ENCODE measurements at places on chromosomes 4 and X. TPM values are rescaled to one million over a fixed set of nuclear protein-coding genes. Genes with fewer than 3 reads are reported as not detected.

The DUSP21 gene
- total RNA-seq: not detected

The PCDH7 gene
- total RNA-seq: not detected

The GRID2 gene
- not detected for total RNA-seq

The TMEM35A gene
- total RNA-seq: not detected

The IL13RA1 gene
- 0.46 TPM for total RNA-seq

The FGF13 gene
- not detected for total RNA-seq

The NEUROG2 gene
- not detected for total RNA-seq

The SHROOM2 gene
- not detected for total RNA-seq

The ADH7 gene
- not detected for total RNA-seq

The DIPK2B gene
- not detected for total RNA-seq

The TBX22 gene
- not detected for total RNA-seq

The UGT2B11 gene
- not detected for total RNA-seq

The CCDC120 gene
- 6.6 TPM for total RNA-seq

The LRAT gene
- not detected for total RNA-seq

The UGT2B10 gene
- total RNA-seq: not detected

The SHOX gene
- not detected for total RNA-seq

The MAGEA1 gene
- total RNA-seq: not detected

The PF4V1 gene
- total RNA-seq: not detected

The SLIT2 gene
- 0.02 TPM for total RNA-seq

The UCP1 gene
- total RNA-seq: not detected

The PRKG2 gene
- total RNA-seq: 0.43 TPM

The CFAP47 gene
- total RNA-seq: not detected

The HTR2C gene
- not detected for total RNA-seq

The AWAT2 gene
- total RNA-seq: not detected

The FMR1 gene
- total RNA-seq: 34.7 TPM

The MAGEA8 gene
- total RNA-seq: not detected

The DCHS2 gene
- total RNA-seq: not detected

The CLDN22 gene
- not detected for total RNA-seq

The NEIL3 gene
- 18.2 TPM for total RNA-seq

The CABS1 gene
- total RNA-seq: not detected

The PWWP3B gene
- not detected for total RNA-seq

The FGB gene
- not detected for total RNA-seq

The AMTN gene
- not detected for total RNA-seq

The HPSE gene
- 9.7 TPM for total RNA-seq

Data from activated T-helper 2 cell treated with anti-CD3 and anti-CD28 coated beads, Interferon-gamma antibody, Interleukin-2, Interleukin-4, amounts not matched to agents 10 μg/mL and 5 μg/mL and 100 μg/mL, durations not matched to agents 14 hours and 24 hours and 36 hours (primary cell).